ENCODE measurements at places on chromosomes 12 and 14.

- no peak for DNase-seq
These were observed 157.4 kb upstream of the FKBP4 start for GRCh38 chr12:2637371-2637770.

DNA sequence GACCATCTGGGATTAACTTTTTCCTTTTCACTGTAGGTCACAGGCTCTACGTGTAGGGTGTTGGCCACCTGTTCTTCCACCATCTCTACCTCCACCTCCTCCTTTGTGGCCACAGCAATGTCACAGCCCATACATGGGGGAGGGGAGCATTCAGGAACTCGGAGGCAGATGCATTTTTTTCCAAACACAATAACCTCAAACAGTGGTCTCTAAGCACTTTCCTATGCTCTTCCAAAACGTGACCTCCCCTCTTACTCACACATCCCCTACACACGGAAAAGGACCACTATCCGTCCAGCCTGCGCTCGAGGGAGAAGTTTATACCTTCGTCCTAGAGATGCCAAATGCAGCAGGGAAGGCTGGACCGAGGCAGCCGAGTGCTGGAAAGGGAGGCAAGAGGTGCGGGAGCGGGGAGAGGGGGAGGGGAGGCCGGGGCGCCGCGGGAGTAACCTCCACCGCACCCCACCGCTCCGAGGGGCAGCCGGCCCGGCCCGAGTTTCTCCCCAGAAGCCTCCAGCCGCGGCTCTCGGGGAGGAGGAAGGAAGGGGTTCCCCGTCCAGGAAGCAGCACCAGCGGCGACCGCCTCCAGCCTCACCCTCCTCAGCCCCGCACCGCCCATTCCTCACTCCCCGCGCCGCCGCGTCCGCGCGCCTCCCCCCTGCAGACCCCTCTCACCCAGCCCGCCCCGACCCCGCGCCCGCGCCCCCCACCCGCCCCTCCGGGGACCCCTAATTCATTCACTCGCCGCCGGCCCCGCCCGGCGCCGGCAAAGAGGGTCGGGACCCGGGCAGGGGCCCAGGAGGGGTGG is 594 bp downstream of the KRAS start:
- DNase-seq, result no peak

DNA sequence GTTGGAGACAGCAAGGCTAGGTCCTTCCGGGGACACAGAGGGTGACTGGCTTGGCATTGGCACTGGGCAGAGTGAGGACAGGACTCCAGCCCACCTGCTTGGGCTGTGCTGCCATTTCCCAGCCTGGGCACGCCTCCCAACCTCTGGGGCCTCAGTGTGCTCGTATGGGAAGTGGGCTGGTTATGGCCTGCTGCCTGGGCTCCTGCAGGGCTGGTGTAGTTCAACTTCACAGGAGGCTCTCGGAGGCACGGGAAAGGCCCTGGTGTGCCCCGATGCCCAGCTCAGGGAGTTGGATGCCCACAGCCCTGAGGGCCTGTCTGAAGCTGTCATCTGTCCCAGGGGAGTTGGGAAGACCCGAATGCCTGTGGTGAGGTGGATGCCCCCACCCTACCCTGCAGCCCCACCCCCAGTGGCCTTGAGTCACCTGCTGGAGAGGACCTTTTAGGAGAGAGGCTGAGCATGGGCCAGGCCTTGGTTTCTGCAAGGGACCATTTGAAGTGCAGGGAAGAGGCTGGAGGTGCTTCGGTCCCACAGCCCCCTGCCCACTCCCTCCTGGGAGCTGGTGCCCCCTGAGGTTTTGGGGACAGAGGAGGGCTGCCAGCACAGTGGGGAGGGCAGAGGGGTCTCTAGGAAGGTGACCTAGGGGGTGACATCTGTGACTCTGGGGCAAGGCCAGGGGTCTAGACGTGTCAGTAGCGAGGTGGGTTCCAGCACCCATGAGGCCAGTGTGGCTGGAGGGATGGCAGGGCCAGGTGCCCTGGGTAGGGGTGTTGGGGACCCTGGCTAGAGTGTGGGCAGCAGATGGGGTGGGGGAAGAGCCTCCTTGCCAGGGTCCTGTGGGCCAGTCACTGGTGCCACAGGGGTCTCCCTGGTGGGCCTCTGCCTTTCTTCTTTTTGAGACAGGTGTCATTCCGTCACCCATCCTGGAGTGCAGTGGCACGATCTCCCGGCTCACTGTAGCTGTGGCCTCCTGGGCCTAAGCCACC is 9.1 kb downstream of the ULK1 start:
- DNase-seq, result no peak

DNA sequence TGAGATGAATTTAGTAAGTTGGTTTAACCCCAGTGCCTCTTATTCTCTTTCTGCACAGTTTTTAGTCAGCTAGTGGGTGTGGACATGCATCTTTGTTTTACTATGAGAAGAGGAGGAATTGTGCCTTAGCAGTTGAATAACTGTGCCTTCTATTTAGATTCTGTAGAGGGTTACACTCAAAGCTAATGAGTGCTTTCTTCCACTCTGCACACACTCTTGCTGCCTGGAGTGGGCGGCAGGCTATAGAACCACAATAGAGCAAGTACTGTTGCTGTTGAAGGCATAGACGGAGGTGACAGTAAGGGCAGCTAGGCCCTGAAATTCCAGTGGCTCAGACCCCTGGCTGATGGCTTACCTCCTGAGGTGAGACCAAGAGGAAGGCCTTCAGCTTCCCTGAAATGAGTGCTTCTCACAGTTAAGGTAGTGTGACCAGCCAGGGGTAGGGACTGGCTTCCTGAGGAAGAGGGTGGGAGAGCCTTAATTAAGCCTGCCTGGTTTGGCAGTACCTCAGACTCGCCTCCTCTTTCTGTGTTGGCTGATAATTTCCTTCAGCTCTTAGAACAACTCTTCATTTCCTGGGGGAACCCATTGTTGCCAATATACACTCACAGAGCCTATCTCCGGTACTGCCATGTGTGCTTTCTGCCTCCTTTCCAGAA is 24.7 kb downstream of the SUSD6 start:
- DNase-seq, result no peak

DNA sequence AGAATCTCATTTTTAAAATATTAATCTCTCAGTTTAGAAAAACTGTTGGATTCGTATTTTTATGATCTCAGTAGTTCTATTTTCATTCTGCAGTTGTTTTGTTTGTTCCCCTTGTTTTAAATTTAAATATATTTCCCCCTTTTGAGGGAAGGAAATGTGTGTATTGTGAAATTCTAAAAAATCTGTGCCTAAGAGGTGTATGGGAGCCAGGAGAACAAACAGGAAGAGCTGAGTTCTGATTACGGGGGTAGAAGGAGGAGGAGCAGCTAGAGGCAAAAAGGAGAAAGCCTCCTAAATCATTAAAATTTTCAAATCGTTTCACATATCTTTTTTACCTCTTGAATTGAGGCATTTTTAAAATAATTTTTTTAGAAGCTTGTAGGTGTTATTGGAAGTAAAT is 2.3 kb downstream of the RDH12 start:
- no peak for DNase-seq

- no peak for DNase-seq
These were observed 34.2 kb downstream of the PPM1H start for GRCh38 chr12:62900686-62901272.

DNA sequence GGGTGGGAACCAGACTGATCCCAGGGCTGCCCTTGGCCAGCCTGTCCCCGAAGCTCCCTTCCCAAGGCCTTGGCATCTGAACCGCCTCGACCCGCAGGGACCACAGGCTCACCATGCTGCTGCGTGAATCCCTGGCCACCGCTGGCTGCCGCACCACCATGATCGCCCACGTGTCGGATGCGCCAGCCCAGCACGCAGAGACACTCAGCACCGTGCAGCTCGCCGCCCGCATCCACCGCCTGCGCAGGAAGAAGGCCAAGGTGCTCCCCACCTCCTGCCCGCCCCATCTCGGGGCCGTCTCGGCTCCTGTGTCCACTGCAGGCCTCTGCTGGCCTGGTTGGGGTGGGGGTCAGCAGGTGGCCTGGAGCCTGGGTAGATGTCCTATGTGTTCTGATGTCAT is 35.7 kb downstream of the KIF26A start:
- no peak for DNase-seq

- no peak for DNase-seq
These were observed 55.2 kb downstream of the PDE3A start for GRCh38 chr12:20423557-20423956.

DNA sequence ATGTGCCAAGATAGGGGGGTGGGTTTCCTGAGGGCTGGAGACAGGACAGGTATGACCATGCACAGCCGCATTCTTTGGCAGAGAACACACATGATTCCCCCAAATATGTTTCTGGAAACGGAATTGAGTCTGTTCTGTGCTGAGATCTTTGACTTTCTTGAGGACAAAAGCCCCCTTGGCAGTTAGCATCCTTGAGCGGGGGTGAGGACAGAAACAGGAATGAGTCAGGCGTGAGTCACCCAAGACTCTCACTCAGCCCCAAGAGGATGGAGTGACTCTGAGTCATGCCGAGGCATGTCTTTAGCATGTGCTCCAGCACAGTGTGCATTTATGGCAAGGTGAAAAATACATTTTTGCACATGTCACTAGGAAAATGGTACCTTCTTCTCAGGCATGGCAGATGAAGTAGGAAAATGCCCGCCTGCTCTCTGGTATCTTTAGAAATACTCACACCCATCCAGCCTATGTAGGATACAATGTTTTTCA is 52.1 kb downstream of the DAD1 start:
- peak; percentile 84 for DNase-seq

GRCh38 chr12:66309606-66310005 is 7.3 kb downstream of the HELB start:
- DNase-seq, result no peak
